ENCODE measurements at places on chromosomes 2 and 18.

DNA sequence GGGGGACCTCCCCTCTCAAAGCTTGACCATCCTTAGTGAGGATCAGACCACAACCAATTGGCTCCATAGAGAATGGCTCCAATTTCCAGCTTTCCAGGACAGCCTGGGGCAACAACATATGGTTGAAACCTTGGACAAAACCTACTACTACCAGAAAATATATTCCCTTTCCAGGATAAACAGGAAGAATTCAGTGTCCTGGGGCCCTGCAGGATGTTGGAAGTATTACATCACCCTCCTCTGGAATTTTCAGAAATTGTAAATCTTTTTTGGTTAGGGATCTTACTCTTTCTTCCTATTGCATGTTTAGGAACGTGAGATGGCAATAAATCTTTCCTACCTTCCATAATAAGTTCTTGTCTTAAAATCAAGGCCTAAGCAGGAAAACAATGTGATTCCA lies 158.9 kb upstream of the MEIS1 start:
- no peak for DNase-seq

DNA sequence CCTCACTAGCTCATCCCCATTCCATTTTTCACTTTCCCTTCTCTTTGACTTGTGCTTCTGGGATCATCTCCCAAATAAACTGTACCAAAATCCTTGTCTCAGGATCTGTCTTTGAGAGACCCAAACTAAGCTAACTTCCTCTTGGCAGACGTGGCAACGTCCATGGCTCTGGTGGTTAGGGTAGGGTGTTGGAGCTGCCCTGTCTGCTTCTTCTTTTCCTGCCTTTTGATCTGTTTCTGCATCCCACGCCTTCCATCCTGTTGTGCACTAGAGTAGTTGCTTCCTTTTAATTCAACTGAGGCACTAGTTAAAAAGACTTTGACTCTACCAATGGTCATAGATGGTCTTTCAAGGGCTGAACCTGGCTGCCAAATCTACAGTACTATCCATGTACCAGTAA lies 5.5 kb upstream of the MAP4K4 start:
- DNase-seq: no peak

- DNase-seq: no peak
Observed at GRCh38 chr2:238595750-238596570, 169.2 kb downstream of the ASB1 start.

DNA sequence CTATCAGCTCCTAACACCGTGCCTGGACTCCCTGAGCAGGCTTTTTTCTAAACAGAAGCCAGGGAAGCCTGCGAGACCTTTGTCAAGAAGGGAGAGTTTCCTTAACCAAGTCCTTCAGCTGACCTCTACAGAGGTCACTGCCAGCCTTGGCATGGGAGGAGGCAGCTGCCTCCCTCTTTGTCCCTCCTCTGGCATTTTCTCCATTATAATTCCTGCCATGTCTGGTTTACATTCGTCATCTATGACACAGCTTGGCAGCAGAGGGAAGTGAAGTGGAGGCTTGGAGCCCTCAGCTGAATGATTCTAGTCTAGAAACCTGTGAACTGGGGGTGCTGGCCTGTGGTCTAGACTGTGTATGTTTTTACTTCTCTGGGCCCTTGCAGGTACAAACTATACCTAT lies 22.5 kb downstream of the LIPG start:
- DNase-seq: no peak

Data from activated CD4-positive, alpha-beta memory T cell treated with anti-CD3 and anti-CD28 coated beads for 36 hours (primary cell).